ENCODE measurements at places on chromosomes 2 and 18.

GRCh38 chr18:3612315-3612714, 162.3 kb downstream of the TGIF1 start:
- peak; percentile 76 for DNase-seq

DNA sequence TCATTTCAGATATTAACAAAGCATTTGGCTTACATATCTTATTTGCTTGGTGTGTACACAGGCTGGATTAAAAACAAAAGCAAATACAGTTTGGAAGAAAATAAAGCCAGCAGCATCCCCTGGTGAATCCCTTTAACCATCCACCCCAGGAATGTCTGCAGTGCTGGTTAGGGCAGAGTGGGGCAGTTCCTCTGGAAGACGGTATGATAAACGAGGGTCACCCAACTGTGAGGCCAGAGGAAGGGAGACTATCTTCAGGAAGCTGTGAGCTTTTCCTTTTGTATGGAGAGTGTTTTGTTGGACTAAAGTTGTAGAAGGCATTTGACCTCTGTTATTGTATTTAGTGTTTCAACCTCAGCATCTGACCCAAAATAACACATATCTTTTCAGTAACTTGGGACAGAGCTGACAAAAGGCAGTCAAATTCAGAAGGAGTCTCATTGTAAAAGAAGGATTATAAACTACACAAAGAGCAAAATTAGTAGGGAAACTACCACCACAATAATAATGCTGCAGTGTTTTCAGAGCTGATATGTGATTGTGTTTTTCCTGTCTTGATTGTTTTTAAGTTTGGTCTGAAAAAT, 159.1 kb downstream of the FMNL2 start:
- DNase-seq = no peak

GRCh38 chr2:69785358-69785757, 43.4 kb downstream of the ANXA4 start:
- DNase-seq = no peak

GRCh38 chr18:6737833-6738232, 8.3 kb downstream of the ARHGAP28 start:
- no peak for DNase-seq

GRCh38 chr18:62529597-62529996, 6.8 kb downstream of the ZCCHC2 start:
- DNase-seq = no peak

- DNase-seq = no peak
Observed at GRCh38 chr2:67462738-67463496, 65.8 kb downstream of the ETAA1 start.

- peak; percentile 28 for DNase-seq
Observed at GRCh38 chr2:121634354-121635307, 14.6 kb downstream of the CLASP1 start.

- no peak for DNase-seq
Observed at GRCh38 chr2:131044075-131044756, 49.0 kb downstream of the FAM168B start.

GRCh38 chr2:114745700-114746099, 303.3 kb downstream of the DPP10 start:
- no peak for DNase-seq

DNA sequence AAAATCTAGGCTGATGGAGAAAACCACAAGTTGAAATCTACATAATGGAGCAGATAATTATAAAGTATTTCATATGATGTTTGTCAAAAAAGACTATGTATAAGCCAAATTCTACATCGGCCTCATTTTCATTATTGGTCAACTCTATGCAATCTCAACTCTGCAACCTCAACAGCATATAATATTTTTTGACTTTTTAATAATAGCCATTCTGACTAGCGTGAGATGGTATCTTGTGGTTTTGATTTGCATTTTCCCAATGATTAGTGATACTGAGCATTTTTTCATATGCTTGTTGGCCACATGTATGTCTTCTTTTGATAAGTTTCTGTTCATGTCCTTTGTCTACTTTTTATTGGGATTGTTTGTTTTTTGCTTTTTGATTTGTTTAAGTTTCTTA, 496.1 kb upstream of the SLC39A10 start:
- no peak for DNase-seq

GRCh38 chr2:102839668-102840388, 78.0 kb downstream of the TMEM182 start:
- peak; percentile 7 for DNase-seq

DNA sequence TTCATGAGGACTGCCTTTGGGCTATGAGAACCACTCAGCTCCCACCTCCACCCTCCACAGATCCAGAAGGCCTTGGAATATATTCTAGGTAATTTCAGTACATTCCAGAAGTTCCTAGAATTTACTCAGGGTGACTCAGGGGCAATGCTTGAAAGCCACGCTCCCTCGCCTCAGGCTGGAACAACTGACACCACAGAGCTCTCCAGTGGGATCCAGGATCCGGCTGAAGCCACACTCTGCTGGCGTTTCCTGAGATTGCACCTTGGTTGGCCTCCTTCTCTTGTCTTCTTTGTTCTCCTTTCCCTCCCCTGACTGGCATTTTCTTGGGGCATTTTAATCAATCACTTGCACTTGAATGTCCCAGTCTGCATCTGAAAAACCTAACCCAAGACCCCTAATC, 92.6 kb upstream of the KCNE4 start:
- DNase-seq = peak; percentile 73

DNA sequence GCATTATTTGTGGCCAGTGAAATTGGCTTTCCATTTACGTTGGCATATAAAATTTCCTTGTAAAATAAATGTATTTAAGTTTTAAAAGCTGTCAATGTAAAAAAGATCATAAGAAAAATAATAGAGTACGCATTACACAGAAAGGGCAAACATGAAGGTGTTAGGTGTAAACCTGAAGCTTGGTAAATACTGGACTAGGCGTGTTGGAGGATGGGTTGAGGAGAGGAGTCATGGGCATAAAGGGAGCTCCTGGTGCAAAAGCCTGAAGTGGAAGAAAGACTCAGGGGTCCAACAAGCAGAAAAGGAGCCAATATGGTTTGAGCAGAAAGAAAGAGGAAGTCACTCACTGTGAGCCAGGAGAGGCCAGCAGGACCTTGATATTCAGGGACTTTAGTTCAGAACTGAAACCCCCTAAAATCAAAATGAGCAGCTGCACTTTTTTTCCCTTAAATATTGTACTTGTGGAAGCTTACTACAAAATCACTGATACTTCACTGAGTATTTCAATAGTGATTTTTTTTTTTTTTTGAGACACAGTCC, 24.4 kb downstream of the SP5 start:
- no peak for DNase-seq

- no peak for DNase-seq
Observed at GRCh38 chr2:220106065-220106464, 478.6 kb downstream of the SLC4A3 start.

- DNase-seq = no peak
Observed at GRCh38 chr2:10883801-10884478, 27.8 kb upstream of the KCNF1 start.

DNA sequence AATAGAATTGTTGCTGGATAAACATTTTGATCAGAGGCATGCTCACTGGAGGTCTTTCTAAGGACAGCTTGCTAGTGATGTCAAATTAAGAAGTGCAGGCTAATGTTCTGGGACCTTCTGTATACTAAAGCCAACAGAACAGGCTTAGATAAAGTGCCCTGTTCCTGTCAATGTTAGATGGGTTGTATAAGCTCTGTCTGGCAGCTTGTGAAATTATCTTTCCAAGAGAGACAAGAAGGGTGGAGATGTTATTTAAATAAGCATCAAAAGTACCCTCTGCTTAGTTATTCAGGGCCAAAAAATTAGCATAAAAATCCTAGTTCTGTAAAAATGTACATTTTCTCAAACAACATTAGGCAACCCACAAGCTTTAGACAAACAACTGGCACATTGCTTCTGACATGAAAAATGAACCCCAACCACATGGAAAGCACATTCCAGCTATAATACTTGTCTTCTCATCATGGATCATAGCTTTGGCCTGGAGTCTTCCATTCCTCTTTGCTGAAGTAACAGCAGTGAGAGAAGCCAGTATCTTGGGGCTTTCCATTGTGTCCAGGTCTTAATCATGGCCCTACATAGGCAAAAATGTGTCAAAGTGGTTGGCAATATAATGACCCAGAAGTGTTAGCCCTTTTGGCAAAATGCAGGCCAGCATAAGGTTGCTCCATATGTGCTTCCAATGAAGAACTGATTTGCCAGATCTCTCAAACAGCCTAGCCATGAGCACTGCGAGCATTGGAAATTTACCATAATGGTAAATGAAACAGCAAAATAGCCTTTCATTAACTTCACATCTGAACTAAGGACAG, 478.1 kb upstream of the ZNF804A start:
- DNase-seq = no peak

DNA sequence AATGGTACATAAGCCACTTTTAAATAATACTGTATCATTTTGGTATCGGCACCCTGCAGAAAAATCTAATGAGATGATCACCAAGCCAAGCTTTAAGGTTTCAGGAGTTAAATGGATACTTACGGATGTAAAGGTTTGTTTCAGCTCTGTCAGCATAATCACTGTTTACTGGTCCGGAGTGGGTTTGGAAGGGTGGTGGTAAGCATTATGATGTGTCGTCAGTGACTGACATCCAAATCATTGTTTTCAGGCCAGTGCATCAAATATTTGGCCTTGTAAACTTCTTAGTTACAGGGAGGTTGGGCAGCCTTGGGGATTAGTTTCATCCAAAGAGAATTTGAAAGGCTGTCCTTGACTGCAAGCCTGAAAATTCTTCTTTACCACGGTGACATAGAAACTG, 50.0 kb upstream of the ATL2 start:
- DNase-seq = no peak

DNA sequence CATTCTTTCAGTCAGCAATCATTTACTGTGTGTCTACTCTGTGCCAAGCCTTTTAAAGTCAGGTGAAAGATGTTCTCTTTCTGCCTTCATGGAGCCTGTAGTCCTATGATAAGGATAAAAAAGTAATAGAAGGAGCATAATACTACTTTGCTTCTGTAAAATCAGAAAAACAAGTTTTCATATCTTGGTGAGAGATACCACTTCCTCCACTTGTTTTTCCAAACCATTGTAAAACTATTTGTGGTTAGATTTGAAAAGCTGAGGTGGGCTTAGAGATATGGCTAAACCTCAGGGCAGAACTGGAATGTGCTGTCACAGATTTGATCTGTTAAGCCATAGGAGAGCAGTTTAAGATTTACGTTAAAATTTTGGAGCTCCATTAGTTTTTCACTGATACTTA, 104.7 kb upstream of the FAM117B start:
- DNase-seq = no peak

- DNase-seq = peak; percentile 43
Observed at GRCh38 chr18:69974365-69974764, 26.7 kb upstream of the CD226 start.

GRCh38 chr18:48536516-48536915, 2.3 kb upstream of the CTIF start:
- DNase-seq = no peak

- DNase-seq = no peak
Observed at GRCh38 chr18:64175432-64175831, 26.5 kb upstream of the LINC00305 start.

DNA sequence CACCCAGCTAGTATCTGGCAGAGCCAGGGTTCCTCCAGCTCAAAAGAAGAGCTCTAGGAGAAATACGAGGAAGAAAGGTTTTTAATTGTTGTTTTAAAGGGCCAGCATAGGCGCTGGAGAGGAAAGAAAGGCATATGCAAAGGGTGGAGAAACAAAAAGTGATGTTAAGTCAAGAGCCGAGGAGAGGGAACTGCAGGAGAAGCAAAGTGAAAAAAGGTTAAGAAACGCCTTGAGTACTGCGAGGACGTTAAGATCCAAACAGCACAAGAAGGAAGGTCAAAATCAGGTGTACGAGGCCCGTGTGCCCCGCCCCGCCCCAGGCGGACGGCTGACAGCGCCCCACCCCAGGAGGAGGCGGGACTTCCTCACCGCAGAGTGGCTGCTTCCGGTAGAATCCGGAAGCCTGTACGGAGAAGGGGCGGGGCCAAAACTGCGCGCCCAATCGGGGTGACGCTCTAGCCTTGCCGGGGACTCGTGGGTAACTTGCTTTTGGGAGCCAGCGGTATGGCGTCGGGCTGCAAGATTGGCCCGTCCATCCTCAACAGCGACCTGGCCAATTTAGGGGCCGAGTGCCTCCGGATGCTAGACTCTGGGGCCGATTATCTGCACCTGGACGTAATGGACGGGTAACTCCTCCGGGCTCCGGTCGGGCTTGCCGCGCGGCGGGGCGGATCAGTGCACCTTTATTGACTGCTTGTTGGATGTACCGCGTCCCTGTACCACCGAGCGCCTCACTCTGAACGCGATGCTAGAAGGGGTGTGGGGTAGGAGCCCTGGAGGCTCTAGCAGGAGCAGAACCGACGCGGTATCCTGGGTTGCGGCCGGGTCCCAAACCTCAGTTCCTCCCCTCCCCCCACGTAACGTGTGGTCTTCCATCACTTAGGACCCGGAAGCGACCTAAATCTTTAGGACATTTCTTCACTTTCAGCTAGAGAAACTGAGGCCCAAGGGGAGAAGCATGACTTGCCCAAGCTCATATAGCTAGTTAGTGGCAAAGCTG, at the start of gene RPE:
Gene RPE (plus strand): TSS at position 481 of the 1,000 bp plus-strand sequence. CDS start 24 bp downstream, at position 505.
- DNase-seq = peak; percentile 92

DNA sequence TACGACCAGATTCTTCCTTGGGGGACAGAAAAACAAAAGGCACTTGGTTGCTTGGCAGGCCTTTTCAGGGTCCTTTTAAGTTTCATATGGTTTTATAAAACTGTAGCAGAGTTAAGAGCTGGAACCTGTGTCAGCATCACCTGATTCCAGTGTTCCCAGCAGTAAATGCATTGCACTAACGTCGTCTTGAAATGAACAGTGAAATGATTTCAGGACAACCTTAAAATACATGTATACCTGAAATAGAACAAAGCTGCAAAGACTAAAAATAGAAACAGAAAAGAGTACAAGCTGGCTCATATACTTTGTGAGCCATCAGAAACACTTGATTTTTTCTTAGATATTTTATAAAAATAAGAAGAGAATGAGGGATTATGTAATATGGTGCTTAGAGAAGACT, 51.9 kb downstream of the ACSL3 start:
- no peak for DNase-seq

DNA sequence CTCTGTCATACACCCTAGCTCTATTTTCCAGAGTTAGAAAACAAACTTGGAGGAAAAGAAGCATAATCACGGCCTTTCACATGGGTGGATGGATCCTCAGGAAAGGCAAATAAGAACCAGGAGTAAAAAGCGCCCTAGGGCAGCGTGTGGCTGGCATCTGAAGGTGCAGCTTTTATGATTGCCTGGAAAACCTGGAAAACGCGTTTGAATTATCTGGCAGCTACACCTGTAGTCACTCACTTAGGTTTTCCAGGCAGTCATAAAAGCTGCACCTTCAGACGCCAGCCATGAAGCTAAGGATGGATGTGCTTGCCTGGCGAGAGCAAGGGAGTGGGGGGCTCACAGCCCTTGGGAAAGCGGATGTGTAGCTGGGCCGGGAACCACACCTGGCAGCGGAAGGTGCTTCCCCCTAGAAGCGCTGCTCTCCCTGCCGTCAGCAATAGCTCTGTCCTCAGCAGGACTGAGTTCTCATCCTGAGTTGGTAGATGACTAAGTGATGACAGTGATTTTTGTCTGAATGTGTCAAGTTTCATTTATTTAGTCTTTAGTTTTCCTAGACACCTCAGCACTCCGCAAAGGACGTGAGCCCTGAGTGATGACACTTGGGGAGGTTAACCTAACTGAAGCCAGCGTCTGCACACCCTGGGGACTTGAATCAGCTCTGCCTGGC, 82.0 kb downstream of the DCDC2C start:
- no peak for DNase-seq

- DNase-seq = no peak
Observed at GRCh38 chr2:12064153-12064552, 317.7 kb downstream of the LPIN1 start.

Data from fibroblast of gingiva (primary cell).